Lower leg skin (tissue), 4 donors: ENCODE measurements at places on chromosomes 7 and 10. TPM values are rescaled to one million over a fixed set of nuclear protein-coding genes. Genes with fewer than 3 reads are reported as not detected.

The OLAH gene
- 1.5 TPM for total RNA-seq

The UMAD1 gene
- 26.1 TPM for total RNA-seq

The OPTN gene
- 57.3 TPM for total RNA-seq

The PIK3AP1 gene
- 3.0 TPM for total RNA-seq

The HOXA2 gene
- total RNA-seq: 1.5 TPM

The GJC3 gene
- total RNA-seq: 1.8 TPM

The HOXA13 gene
- 0.11 TPM for total RNA-seq

The MBL2 gene
- total RNA-seq: not detected

The SEMA3A gene
- 1.2 TPM for total RNA-seq

The LIPF gene
- not detected for total RNA-seq
